ENCODE measurements at places on chromosomes 6 and 20.

- DNase-seq = no peak
These were observed 29.8 kb downstream of the TPD52L1 start for GRCh38 chr6:125183391-125183790.

- no peak for DNase-seq
These were observed 37.1 kb upstream of the DUSP22 start for GRCh38 chr6:255041-255750.

GRCh38 chr6:52554684-52555280 lies 22.1 kb downstream of the TRAM2 start:
- DNase-seq = no peak

- DNase-seq = no peak
These were observed 1.5 kb downstream of the MTHFD1L start for GRCh38 chr6:150866991-150867501.

GRCh38 chr20:63625771-63626423 lies 1.0 kb downstream of the GMEB2 start:
- DNase-seq = no peak

GRCh38 chr6:13535306-13535705 lies 39.1 kb upstream of the SIRT5 start:
- no peak for DNase-seq

- DNase-seq = peak; percentile 93
These were observed 23.0 kb upstream of the ECHDC1 start for GRCh38 chr6:127366282-127367022.

- no peak for DNase-seq
These were observed 97.3 kb downstream of the BMP2 start for GRCh38 chr20:6864740-6865139.

- no peak for DNase-seq
These were observed 106.9 kb downstream of the FAM50B start for GRCh38 chr6:3956054-3956453.

DNA sequence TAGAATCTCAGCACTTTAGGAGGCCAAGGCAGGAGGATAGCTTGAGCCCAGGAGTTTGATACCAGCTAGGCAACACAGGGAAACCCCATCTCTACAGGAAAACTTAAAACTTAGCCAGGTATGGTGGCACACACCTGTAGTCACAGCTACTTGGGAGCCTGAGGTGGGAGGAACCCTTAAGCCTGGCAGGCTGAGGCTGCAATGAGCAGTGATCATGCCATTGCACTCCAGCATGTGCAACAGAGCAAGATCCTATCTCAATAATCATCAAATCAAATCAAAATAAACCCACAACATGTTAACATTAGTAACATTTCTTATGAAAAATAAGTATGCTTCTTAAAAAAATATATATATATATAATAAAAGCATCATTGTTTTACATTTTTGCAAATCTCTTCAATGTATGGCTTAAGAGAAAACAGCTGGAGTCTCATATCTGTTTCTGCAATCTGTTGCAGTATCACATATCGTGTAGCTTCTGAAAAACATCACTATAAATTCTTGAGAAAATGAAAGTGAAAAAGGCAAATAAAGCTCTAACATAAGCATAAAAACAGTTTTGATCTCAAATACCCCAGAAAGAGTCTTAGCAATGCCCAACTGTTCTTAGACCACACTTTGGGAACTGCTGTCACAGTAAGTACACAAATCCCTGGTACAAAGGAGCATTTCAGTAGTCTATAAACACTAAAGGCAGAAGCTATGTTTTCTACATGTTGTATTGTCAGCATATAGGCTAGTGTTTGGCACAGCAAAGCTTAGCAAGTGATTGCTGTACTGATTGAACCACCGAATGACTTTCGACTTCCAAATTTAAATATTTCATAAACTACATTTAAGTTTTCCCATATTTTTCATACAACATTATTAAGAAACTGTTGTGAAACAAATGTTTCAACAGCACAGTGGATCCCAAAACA lies 8.0 kb downstream of the MMUT start:
- no peak for DNase-seq

DNA sequence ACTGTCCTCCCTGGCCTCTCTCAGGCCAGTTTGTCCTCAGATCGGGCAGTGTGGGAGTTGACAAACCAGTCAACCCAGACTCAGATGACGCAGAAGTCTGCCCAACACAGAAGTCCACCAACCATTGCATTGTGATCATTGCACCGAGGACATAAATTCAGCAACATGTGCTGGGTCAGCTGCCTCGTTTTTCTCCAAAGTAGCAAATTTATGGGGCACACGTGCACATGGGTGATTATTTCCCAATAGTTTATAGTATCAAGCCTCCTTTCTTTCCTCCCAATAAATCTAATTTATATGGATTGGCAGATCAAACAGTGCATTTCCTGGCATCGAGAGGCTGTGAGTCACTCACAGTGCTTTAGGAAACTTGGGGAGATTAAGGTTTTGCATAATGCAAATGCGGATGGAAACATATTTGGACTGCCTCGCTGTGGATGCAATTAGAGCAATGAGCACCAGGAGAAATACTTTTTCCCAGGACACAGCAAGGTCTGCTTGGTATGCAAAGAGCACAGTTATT lies 413.7 kb upstream of the SULF2 start:
- no peak for DNase-seq

DNA sequence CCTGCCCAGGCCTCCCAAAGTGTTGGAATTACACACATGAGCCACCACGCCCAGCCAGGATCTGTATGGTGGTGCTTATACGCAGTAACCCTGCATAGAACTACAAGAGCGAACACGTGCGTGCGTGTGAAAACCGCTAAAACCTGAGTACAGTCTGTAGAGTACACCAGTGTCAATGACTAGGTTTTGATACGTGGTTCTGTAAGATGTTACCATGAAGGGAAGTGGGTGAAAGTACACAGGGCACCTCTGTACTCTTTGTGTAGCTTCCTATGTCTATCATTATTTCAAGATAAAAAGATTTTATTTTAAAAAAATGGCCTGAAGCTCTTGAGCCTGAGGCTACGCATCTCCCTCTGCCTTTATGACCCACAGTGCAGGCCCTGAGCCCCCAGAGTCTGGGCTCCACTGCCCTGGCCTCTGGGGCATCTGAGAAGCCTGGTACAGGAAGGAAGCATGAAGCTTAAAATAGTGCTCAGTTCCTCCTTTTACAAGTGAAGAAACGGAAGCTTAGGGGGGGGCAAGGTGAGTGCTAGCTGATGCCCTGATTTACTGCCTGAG lies 21.6 kb downstream of the LY86 start:
- DNase-seq = no peak

DNA sequence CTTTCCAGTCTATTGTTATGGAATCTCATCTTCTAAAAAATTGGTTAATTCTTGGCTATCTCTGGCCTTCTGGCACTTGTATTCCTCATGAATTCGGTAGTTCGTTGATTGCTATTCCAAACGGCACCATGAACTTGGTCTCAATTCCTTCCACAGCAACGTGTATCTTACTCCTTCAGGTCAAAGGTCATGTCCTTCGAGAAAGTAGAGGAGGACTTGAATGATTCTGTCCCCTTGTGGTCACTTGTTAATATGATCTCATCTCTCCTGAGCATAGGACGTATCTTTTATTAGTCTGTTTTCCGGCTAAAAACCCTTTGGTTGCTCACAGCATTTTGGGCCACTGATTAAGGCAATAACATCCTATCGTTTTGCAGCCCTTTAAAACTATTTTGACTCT lies 9.4 kb downstream of the TLDC2 start:
- no peak for DNase-seq

- DNase-seq = no peak
These were observed 2.1 kb downstream of the MDN1 start for GRCh38 chr6:89817481-89817880.

DNA sequence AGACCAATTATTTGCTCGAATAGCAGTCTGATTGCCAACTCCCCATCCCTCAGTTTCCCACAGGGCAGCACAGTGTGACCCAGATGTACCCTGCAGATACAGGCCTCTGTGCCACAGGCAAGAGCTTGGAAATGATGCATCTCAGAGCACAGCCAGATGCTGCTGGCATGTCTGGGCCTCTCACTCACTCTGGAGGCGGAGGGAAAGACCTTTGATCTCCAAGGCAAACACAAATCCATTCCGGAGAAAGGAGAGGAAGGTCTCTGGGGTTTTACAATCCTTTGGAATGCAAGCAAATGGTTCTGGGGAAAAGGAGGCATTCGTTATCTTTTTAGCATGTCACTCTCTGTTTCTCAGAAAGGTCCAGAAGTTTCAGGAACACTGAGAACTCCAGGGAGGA lies 74.2 kb downstream of the RIOK1 start:
- DNase-seq = no peak
